ENCODE measurements at places on chromosomes 1 and 21.

- DNase-seq, result no peak
These were observed 325.7 kb downstream of the HHAT start for GRCh38 chr1:210654176-210654981.

- DNase-seq, result no peak
These were observed 55.1 kb upstream of the ADARB1 start for GRCh38 chr21:45019076-45019886.

DNA sequence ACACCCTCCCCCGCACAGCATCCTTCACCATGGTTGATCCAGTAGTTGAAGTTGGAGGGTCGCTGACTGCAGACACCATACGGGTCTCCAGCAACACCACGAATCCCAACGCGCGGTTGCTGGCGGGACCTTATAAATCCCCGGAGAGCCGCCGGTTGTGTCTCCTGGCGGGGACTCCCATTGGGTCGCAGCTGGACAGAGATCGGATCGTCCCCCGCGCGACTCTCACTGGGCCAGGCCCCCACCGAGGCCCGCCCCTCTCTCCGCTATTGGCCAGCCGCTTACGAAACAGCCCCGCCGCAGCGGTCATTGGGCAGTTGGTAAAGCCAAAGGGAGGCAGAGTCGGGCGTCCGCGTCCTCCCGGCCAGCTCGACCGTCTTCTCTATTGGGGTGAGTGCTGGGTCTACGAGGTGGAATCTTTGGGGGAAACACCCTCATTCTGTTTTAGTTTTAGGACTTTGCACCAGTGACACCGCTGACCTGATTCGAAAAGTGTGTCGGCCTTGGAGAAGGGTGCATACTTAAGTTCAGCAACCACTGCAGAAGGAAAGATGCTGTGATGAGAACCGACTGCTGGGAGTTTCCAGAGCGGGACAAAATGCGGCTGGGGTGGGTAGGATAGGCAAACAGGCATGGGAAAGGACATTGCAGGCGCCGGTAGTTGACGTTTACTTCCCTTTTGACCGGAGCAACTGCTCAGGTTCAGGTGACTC lies 27.4 kb downstream of the RABIF start:
- DNase-seq, result peak; percentile 85

- peak; percentile 93 for DNase-seq
These were observed at the start of gene PLEKHA6 for GRCh38 chr1:204359474-204360255. Gene PLEKHA6 (minus strand): TSS chr1:204359929. CDS start chr1:204273727, 86,202 bp downstream.

DNA sequence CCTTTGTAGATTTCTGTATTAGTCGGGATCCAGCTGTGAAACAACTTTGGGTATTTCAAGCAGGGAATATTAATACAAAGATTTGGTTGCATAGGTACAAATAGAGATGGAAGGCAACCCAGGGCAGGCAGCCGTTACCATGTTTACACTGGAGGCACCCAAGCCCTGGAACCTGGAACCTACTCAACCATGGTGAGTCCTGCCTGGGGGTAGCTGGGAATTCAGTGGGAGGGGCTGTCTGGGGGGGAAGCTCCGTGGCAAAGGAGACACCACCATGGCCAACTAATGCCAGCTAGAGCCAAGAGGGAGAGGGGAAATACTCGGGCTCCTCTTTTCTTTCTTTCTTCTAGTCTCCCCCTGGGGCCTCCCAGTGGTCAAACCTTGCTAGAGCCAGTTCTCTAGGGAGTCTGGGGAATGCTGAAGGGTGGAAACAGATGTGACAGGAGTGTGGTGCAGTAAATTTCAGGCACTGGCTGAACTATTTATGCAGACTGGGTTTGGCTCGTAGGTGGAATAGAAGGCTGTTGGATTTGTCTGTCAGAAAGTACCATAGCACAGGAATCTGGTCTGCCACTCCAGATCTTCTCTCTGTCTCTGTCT lies 91.9 kb upstream of the CACNA1E start:
- no peak for DNase-seq

GRCh38 chr1:32549616-32550015 lies 10.4 kb downstream of the ZBTB8A start:
- no peak for DNase-seq

DNA sequence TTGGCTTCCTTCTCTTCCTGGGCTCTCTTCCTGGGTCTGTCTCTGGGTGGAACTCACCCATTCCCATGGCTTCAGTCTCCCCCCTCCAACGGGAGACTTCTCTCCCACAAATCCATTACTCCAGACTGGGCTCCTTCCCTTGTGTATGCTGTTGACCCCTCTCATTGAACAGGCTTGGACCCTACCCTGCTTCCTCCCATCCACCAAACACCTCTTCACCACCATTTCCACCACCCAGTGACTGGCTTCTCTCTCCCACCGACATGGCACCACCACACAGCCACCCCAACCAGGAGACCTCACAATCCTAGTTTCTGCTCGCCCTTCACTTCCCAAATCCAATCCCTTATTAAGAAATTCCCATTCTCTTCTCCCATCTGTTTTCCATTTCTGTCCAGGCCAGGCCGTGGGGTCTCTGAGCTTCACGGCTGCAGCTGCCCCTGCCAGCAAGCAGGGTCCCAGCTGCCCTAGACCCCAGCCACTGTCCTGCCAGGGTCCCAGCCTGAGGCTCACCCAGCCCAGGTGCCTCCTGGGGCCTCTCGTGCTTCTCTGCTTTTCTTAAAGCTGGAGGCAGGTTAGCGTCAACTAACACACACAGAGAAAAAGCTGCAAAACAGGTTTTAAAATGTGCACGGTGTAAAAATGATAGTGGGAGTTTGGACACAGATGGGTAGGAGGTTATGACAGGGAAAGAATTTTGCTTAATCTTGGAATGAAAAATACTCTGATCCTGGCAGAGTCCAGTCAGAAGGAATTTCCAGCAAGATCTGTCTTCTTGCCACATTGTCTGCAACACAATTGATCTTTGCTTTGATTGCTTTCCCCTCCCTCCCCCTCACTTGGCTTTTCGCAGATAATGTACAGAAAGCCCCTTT lies 383.8 kb upstream of the VAMP3 start:
- peak; percentile 51 for DNase-seq

DNA sequence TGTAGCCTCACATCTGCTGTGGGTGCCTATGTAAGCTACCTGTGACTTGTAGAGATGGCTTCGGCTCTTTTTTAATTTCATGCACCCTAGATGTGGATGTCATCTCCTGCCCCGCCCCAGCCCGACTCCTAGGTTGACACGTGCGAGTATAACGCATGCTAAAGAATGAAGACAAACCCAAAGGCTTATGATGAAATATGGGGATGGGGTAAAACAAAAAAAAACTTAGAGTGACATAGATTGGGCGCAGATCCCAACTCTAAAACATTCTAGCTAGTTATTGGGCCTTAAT lies 613 bp upstream of the ERO1B start:
- no peak for DNase-seq

- no peak for DNase-seq
These were observed 38.2 kb downstream of the SLC19A1 start for GRCh38 chr21:45504021-45504515.

DNA sequence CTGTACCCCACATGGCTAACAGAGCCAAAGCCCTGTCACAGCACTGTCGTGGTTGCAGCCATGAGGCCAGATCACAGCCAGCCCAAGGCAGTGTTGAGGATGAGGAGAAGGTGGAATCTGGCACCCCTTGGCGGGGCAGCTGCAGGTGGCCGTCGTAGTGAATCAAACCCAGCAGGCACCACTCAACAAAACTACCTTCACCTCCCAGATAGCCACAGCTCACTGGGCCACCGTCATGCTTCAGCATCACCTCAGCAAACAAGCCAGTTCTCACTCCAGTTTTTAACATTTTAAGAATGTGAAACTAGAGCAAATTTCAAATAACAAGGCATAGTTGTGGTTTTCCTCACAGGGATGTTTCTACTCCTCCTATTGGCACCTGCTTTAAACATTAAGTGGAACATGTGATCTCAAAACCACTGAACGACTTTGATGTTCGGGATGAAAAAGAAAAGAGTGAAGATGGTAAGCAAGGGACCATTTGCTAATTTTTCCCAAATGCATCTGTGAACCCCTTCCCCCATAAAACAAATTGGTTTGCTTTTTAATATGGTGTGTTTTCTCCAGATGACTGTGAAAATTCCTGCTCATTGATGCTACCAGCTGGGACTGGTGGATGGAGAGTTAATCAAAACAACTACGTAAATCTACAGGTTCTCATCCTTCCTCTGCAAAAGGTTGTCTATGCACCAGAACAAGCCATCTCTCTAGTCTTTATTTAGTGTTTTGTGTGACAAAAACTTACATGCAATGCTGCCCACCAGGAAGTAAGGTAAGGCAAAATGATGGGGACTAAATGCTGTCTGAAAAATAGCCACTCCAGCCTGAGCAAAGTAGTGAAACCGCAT lies 45.5 kb downstream of the TOR1AIP2 start:
- DNase-seq, result no peak

DNA sequence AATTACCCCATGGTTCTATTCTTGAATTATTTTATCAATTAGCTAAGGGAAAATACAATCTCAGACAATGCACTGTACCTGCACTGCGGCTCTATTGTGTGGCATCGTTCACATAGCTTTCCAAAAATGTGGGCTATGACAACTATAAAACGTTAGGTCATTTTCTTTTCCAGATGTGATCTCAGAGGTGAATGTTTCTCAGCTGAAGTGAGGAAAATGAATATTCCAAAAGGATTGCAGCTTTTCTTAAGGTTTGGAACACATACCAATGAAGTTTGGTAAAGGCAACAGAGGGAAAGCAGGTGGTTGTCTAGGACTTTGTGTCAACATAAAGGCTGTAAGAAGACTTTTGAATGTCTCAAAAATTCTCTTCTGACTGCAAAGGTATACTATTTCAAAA lies 105.5 kb downstream of the NRIP1 start:
- no peak for DNase-seq

GRCh38 chr1:38667626-38668025 lies 191.9 kb downstream of the RRAGC start:
- DNase-seq, result no peak

GRCh38 chr1:59564192-59564891 lies 250.4 kb upstream of the HOOK1 start:
- DNase-seq, result no peak

DNA sequence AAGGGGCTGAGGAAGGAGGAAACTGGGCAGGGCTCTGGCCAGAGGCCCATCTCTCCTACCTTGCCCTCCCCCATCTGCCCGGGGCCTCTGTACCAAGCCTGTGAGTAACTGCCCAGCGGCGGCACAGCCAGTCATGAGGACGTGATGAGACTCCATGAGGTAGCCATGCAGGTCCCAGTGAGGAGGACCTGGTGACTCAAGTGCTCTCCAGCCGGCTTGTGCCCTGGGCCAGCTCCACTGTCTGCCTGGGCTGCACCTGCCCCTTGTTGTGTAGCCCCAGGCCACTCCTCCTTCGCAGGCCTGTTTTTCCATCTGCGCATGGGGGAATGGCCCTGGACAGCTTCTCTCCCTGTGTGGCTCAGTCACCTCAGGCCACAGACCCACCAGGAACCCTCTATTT lies 42.0 kb upstream of the PADI1 start:
- no peak for DNase-seq

DNA sequence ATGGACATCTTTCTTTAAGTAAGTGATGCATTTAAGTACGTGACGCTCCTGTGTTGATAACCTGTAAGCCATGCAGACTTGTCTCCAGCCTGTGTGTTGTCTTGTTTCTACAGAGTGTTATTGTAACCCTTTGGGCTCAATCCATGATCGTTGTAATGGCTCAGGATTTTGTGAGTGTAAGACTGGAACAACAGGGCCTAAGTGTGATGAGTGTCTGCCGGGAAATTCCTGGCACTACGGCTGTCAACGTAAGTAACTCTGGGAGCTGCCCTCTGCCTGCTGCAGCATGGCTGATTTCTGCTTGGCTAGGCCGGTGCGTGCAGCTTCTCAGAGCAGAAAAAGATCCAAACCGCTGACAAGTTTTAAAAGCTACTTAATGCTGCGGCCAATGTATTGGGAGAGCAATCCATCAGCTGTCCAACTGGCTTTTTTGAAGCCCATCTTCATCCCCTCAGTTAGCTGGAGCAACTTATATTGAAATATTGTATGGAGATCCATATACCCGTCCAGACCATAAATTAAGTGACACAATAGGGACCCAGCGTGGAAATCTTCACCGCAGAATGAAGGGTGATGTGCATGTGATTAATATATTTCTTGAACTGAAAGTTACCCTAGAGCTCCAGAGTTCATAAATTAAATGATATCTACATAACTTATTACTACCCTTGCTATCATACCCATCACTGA lies 295.9 kb downstream of the NTNG1 start:
- DNase-seq, result no peak

- DNase-seq, result no peak
These were observed 547.4 kb downstream of the PTPRU start for GRCh38 chr1:29783508-29784275.

GRCh38 chr1:27402349-27402754 lies 9.9 kb downstream of the GPR3 start:
- DNase-seq, result peak; percentile 31

GRCh38 chr1:234997201-234997895 lies 131.3 kb downstream of the TOMM20 start:
- no peak for DNase-seq

DNA sequence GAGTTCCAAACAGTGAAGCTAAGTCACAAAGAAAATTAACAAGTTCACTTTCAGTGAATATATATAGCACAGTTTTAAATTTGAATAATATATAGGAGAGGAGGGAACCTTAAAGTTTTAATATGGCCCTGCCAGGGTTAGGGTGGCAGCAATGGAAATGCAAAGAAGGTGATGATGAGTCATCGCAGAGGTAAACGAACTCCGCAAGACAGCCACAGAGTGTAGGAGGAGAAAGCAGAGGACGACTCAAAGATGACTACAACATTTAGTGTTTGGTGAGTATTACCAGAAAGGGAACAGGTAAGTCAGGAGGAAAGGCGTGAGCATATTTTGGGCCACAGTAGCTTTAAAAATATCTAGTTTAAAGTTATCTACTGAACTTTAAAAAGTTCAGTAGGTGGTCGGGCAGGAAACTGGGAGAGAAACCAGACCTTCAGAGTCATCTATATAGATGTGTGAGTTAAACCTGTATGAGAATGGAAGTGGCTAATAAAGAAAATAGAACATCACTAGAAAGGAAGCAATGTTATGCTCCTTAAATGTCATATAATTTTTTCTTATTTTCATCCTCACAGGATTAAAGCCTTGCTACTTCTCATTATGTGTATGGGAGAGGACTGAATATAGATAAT lies 75.7 kb downstream of the UCHL5 start:
- no peak for DNase-seq

- peak; percentile 60 for DNase-seq
These were observed 175.6 kb upstream of the DAB1 start for GRCh38 chr1:57599236-57599994.

DNA sequence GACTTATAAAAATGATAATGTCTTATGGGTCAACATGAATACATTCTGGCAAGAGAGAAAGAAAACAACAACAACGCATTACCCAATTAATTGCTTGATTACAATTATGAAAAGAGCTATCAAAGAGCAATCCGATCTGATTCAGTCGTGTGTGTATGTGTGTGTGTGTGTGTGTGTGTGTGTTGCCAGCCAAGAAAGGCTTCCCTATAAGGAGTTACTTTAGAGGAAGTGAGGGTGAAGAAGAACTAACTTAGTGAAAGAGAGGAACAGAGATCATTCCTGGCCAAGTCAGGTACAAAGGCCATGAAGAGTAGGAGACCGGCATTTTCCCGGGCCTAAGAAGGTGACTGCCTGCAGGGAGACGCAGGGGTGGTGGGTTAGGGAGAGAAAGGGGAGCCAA lies 9.4 kb downstream of the TMEM35B start:
- DNase-seq, result no peak

- DNase-seq, result no peak
These were observed 15.6 kb downstream of the LRRC8D start for GRCh38 chr1:89836252-89837035.
